ENCODE measurements at places on chromosomes 3 and 15.

DNA sequence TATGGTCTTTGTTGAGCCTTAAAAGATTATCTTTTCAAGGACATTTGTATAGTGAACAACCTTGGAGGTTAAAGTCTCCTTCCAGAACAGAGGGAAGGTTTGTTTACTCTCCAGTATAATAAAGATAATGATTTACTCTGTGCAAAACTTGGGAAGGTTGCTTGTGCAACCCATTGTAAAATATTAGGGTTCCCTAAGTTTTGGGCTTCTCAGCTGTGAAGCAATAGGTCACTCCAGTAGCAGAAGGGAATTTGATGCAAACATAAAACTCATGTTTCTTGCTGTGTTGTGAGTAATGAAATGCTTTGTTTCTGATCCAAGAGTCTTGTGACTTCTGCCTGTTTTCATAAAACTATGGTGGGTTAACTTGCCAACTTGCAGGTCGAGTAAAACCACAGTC is 177.5 kb downstream of the SUCNR1 start:
- DNase-seq: no peak

DNA sequence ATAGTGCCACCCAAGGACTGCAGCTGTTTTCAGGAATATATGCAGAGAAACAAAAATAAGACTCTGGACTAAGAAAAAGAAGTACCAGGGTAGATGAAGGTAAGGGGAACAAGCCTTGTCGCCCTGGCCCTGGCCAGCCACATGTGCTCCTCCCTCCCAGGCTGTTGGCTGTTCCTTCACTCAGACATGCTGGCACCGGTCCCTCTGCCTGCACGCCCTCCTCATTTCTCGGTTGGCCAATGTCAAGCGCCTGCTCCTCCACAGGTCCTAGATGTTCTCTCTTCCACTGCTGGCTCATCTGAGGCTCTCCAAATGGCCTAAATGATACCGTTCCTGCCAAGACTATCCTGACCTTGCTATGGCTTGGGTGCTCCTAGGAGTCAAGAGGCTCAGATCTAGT is 288.4 kb upstream of the LYSMD4 start:
- no peak for DNase-seq

- DNase-seq: no peak
Observed at GRCh38 chr15:69669446-69669845, 216.8 kb downstream of the RPLP1 start.

DNA sequence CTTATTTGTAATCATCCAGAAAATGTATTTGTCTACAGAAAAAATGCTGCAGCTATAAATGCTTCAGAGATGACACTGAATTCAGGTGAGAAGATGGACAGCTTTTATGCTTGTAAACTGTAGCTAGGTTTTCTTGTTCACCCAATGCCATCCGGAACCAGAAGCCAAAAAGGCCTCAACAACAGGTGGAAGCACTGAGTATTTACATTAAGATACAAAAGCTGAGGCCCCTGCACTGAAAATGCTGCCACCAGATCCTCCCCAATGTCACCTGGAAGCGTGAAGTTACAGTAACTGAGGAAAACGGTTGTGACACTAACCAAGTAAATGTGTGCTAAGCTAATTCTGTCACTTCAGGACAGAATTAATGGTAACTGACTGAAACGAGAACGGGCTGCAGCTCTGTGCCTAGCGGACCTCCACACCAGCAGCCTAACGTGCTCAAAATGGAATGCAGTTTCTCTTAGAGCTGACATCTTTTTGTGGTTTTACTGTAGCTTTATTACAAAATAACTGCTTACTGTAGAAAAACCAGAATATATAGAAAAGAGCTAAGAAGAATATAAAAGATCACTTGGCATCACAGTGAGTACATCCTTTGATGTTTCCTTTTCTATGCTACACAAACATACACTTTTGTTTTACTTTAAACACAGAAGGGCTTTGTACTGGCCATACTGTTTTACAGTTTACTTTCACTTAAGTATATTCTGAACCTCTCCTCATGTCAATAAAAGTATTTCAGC is 7.6 kb downstream of the CHSY1 start:
- peak; percentile 46 for DNase-seq

DNA sequence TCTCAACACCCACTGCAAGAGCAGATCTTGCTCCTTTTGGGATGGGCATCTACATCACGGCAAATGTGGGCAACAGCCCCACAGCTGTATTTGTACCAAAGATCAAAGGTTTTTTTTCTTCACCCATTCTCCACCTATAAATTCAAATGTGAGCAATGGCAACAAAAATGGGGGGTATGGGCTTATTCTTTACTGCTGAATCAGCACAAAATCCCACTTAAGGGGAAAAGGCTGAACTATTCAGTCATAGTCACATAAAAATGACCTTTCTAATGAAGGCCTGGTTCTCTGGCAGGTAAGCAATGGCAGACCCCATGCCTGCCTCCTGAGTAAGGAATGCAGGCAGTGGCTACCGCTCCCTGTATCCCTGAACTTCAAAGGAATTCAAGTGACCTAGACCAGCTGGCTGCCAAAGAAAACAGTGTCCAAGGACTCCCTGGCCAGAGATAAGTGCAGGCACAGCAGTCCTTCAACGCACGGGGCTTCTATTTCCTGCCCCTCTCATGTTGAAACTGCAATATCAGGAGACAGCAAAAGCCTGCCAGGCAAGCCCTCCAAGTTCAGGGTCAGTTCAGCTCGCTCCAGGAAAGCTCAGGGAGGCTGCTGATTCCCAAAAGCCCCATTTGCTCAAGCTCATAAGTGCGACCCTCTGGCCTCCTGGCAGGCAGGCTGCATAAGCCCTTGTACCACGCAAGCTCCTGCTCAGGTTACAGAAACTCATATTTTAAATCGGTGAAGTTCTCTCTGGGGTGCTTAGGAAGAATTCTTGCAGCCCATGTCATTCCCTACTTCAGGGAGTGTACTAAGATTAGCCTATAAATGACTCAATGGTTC is 134.1 kb downstream of the PDZRN3 start:
- no peak for DNase-seq

GRCh38 chr3:173938159-173938558 is 540.6 kb downstream of the NLGN1 start:
- DNase-seq: no peak

GRCh38 chr3:44039006-44039405 is 202.7 kb upstream of the TOPAZ1 start:
- no peak for DNase-seq

DNA sequence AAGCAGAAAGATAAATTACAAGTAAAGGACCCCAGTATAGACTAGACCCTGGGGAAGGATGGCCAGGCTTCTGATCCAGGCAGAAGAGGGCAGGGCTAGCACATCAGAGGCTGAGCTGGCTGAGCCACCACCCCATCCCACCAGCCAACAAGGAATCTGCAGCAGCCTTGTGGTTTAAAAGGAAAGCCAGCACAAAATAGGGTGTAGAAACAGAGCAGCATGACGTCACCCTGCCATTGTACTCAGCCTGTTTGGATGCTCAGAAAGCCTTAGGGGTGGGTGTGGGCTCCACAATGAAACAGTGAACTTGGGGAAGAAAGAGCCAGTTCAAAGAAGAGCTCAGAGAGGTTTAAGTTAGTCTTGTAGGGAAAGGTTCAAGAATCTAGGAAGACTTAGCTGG is 28.2 kb downstream of the DUOX1 start:
- DNase-seq: no peak

- DNase-seq: no peak
Observed at GRCh38 chr15:40106203-40107161, 2.2 kb downstream of the BMF start.

DNA sequence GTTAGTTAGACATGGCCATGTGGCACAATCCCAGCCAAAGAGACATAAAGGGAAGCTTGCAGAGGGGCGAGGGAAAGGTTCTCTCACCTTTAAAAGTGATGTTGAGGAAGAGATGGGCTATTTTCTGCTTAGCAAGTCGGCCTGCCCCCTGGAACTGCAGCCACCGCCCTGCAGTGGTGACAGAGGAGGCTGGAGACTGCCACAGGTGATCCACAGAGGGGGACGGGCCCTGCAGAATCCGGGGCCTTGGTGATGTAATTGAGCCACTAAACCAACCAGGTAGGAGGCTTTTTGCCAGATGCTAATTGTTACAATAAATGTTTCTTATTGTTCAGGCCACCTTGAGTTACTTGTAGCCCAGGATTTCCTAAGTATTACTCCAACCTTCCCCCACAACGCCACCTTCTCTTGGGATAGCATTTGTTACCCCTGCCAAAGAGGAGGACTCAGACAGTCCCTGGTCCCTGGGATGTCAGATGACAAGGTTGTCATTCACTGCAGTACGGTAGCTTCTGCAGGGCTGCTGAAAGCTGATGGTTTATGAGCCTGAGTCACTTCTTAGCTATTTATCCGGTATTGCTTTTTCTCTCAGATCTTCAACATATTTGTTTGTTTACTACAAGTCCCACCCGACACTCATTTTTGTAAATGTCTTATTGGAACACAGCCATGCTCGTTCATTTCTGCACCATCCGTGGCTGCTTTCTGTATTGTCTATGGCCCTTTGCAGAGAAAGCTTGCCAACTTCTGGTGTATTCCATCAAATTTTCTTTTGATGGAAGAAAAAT is 63.3 kb upstream of the SEC61A1 start:
- no peak for DNase-seq

- no peak for DNase-seq
Observed at GRCh38 chr3:82493858-82494257, 732.4 kb upstream of the GBE1 start.

DNA sequence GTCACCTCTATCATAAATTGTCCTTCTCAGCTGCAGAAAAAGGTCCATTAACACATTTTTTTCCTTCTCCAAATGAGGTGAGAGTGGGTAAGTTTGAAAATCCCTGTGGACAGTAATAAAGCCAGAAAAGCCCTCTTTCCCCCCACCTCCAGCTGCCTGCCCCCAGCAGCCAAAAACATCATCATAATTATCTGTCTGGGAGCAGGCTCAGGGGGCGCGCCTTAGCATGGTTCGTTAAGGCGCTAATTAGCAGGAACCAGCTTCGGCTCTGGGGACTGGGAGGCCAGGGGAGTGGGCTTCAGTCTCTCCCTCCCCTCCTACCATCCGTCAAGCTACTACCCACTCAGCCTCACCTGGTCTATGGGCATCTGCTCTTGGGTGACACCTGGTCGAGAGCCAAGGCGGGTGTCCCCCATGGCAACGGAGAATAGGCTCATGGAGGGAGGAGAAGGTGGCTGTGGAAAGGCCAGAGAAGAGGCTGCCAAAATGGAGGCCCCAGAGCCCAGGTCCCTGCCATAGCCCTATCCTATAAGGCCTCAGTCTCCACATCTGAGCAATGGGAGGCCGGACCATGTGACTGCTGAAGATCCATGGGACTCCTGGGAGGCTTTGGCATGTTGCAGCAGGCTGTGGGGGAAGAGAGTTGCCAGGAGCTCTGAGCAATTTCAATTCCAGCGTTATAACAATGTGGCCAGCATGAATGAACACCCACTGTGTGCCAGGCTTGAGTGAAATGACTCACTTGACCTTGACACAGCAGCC is 140.1 kb upstream of the LINGO1 start:
- no peak for DNase-seq

DNA sequence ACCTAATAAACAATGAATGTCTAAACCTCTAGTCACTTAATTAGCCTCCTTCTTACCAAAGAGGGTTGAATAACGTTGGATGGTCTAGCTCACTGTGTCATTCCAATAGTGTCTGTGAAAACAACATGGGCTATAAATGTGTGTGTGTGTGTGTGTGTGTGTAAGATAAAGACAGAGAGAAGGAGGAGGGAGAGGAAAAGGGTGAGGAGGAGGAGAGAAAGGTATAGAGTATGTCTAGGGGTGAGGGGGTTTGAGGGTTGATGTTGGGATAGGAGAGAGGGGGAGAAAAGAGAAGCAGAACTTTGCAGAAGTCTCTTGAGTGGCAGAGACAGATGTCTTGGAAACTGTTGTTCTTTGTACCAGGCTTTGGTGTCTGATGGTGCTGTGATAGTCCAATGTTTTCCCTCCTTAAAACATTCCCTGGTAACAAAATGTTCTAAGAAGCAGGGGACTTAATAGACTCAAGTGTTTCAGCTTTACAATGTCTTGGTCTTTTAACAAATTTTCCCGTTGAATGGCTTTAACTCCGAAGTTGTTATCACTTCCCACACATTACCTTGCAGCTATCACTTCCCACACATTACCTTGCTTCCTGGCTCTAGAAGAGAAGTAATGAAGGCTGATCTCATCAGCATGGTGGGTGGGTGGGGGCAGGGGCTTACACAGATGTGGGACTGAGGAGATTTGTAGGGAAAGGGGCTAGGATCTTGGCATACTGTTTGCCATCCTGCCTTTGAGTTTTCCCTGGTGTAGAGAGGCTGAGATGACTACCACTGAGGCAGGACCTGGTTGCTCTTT is 57.8 kb upstream of the ETV5 start:
- peak; percentile 6 for DNase-seq

GRCh38 chr3:123347205-123347604 is 101.7 kb downstream of the ADCY5 start:
- DNase-seq: no peak

GRCh38 chr15:78004919-78005634 is 72.4 kb downstream of the TBC1D2B start:
- peak; percentile 76 for DNase-seq

DNA sequence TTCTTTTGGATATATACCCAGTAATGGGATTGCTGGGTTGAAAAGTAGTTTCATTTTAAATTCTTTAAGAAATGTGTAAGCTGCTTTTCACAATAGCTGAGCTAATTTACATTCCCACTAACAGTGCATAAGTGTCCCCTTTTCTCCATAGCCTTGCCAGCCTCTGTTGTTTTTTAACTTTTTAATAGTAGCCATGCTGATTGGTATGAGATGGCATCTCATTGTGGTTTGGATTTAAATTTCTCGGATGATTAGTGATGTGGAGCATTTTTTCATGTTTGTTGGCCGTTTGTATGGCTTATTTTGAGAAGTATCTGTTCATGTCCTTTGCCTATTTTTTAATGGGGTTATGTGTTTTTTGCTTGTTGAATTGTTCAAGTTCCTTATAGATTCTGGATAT is 444.3 kb upstream of the ATP11B start:
- no peak for DNase-seq

DNA sequence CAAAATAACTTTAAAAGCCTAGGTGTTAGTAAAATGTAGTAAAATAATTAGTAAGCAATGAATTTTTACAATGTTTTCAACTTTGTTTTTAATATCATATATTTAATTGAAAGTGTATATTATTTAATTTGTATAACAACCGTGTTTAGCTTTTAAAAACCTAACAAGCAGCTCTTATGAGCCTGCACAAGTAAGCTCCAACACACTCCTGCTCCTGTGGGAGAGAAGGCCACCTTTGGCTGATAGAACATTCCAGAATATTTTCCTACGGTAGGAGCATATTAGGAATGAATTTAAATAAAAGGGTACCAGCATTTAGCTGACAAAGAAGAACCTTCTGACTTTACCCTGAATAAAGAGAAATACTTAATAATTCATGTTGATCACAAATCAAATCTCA is 40.3 kb upstream of the TM4SF1 start:
- no peak for DNase-seq

DNA sequence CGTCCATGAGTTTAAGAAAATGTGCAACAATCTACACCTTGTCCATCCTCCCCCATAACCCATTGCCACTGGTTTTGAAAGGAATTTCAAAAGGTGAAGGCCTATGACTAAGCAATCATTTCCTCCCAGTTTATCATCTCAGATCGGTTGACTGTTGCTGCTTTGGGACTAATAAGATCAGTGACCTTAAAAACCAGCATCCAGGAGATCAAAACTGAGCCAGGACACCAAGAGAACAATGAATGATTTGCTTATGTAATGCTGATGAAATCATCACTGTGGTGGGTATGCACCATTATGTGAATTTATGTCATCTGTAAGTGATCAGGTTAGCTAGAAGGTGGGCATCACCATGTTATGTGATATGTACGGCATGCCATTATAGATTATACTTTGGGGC is 195.5 kb downstream of the SSR3 start:
- DNase-seq: no peak
